ENCODE measurements at places on chromosomes 2 and 18.

DNA sequence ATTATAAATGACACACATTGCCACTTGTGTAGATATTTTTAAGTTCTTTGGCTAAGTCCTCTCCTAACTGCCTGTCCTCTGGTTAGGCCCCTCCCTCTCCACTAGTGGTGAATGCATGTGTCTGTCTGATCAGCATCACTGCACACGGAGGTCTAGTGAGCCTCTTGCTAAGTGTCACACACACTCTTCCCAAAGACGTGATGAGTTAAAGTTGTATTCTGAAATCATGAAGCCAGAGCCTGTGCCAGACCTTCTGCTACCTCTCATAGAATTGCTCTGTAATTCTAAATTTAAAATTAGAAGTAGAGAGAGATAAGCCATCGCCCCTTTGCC, 41.3 kb downstream of the RALB start:
- no peak for DNase-seq

DNA sequence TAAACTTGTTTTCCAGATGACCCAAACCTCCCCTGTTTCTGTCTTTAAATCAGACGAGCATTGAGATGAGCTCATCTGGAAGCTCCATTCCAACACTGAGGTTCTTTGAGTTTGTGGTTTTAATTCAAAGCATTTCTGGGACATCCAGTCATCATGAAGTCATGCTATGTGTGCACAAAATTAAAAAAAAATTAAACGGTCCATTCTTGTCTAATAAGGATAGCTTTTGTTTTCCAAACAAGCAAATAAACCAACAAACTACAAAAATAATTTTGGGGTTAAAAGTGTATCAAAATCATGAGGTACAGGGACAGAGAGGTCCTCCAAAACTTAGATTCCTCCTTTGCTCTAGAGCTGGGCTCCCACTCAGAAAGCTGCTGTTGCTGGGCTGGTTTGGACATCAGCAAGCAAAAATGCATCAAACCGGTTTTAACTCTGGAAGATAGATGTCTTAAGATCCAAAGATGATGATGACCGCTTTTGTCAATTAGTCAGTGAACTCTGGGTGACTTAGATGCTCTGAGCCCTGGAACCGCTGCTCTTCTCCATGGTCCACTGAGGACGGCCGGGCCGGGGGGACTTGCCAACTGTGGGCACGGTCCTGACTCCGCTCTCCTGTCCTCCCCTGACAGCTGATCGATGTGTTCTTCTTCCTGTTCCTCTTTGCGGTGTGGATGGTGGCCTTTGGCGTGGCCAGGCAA, 65.4 kb downstream of the TRPM8 start:
- DNase-seq, result no peak

- no peak for DNase-seq
Measured at GRCh38 chr2:33122726-33123125, 176.0 kb downstream of the LTBP1 start.

- DNase-seq, result no peak
Measured at GRCh38 chr2:212547716-212548454, 9.3 kb upstream of the ERBB4 start.

- DNase-seq, result no peak
Measured at GRCh38 chr2:181314551-181314950, 142.6 kb upstream of the ITGA4 start.

- no peak for DNase-seq
Measured at GRCh38 chr18:31677592-31677991, 6.8 kb downstream of the B4GALT6 start.

DNA sequence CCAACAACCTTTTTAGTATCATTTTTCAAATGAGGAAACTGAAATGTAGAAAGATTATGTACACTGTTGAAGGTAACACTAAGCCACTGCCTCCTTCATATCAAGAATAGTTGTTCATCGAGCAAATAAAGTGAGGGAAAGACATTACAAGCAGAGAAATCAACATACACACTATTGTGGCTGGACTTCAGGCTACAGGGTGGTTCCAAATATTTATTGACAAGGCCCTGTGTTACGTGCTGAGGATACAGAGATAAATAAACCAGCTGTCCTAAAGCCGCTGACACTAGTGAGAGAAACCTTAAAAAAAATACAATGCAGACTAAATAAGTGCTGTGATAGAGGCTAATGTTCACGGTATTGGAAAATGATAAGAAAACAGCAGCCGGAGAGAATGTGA, 1.9 kb upstream of the LNPK start:
- no peak for DNase-seq

DNA sequence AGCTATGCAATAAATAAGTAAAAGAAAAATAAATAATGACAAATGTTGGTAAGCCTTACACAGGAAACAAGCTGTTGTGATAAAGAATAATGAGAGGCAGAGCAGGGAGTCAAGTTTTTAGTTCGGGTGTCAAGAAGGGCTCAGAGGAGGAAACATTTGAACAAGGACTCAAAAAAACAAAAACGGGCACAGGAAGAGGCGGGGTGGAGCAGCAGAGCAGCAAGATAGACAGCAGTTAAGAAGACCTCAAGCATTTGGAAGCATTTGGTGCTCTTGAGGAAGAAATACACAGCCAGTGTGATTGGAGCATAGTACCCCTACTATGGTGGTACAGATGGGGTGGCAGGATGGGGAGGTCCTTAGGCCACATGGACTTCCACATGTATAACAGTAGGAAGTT, 2.8 kb downstream of the TMEM169 start:
- DNase-seq, result peak; percentile 36

DNA sequence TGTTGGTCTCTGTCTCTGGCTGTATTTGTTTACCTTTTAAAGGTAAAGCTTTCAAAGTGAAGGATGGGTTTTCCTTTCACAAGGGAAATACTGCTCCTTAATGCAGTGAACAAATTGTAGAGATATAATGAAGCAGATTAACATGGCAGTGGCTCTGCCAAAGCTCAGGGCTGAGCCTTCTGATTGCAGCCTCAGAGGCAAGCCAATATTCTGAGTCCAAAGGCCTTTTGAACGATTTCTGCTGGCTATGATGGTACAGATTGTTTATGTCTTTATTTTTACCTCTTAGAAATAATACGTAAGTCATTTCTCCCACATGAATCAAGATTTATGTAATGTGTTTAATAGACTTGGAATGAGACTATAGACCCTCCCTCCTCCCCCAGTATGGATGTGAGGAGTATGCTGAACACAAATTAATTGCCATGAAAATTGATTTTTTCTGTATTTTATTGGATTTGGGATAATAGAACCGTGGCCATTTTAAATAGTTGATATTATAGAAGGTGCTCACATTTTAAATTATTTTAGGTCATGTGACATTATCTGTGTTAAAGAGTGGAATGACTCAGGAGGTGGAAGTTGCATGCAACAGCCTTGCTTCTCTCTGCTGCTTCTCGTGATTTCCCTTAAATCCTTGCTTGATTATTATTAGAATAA, 772 bp downstream of the SCN2A start:
- DNase-seq, result no peak

- DNase-seq, result no peak
Measured at GRCh38 chr2:214550786-214551185, 139.9 kb downstream of the VWC2L start.

DNA sequence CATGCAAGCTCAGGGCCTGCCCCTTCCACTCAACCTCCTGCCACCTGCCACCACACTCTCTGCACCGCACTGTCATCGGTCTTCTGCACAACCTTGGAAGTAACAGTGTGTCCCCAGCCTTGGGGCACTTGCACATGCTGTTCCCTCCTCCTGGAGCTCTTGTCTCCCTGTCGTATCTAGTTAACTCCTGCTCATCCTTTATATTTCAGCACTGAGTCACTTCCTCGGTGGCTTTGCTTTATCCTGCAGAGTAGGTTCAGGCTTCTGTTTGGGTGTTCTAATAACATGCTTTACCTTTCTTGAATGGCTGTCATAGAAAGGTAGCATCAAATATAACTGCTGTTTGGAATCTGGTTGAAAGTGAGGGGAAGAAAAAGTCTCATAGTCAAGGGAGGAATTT, 25.3 kb downstream of the PAX8 start:
- no peak for DNase-seq

- DNase-seq, result no peak
Measured at GRCh38 chr2:647003-647560, 30.1 kb downstream of the TMEM18 start.

DNA sequence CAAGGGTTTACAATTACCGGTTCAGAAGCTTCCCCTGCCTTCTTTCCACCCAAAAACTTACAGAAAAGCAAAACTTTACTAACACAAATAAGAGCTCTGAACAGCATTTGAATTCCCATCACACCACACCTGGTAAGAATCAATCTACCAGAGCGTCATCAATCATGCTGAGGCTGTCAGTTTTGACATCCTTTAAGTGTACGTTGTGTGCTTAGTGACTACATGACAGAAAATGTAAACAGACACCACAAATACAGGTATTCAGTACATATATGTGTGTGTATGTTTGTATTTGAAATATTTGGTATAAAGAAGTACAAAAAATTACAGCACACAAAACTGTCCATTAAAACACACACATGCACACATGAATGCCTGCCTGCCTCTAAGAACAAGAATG, 523.5 kb downstream of the TMEM182 start:
- no peak for DNase-seq

DNA sequence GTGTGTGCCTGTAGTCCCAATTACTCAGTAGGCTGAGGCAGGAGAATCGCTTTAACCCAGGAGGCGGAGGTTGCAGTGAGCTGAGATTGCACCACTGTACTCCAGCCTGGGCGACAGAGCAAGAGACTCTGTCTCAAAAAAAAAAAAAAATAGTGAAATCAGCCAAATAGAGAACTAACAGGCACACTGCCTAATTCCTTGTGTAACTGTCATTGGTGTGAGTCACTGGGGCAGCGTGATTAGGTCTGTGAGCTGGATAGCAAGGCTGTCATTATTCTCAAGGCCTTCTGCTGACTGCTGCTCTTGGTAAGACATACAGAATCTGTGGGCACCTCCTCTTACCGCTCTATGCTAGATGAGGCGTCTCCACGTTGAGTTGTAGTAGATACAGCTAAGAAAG, 270.3 kb downstream of the NEDD4L start:
- no peak for DNase-seq

Data from CD4-positive, alpha-beta T cell treated with Interleukin-10 for 1 hour (primary cell).